T-helper 2 cell treated with Interferon-gamma antibody and Interleukin-4, amounts not matched to agents 5 μg/mL and 100 μg/mL, for 36 hours (primary cell): ENCODE measurements at places on chromosomes 12 and 14.
A peak's percentile ranks its signal among the peaks of the same experiment; 100 is the strongest.

DNA sequence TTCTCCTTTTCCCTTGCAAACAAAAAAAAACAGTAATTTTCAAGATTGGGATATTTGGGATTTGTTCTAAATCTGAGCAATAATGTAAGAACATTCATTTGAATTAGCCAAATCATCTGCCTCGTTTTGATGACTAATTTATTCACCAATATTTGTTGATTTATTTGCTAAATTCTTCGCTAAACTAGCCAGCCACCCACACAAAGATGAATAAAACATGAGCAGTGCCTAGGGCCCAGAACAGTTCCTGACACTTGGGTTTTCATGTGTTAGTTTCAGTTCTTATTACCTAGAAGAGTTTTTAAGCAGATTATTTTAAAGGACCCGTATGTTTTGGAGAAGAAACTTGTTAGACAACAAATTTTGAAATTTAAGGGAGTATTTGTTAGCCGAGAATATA, 1.4 kb downstream of the ETNK1 start:
- DNase-seq = peak; percentile 18
- peaks cover 17% of the 10 kb centered on the region for H3K36me3 ChIP-seq
- peak overlapping the region; percentile 91 for H3K27ac ChIP-seq
- H3K4me1 ChIP-seq = peaks cover 39% of the 10 kb centered on the region

GRCh38 chr12:69161829-69162228, 77.5 kb upstream of the CPSF6 start:
- no peaks in the 10 kb centered on the region for H3K27me3 ChIP-seq
- peak overlapping the region; percentile 8 for H3K27ac ChIP-seq
- no peak overlapping the region for H3K4me3 ChIP-seq
- DNase-seq = peak; percentile 64
- H3K4me1 ChIP-seq = peaks cover 21% of the 10 kb centered on the region
- H3K36me3 ChIP-seq = no peaks in the 10 kb centered on the region

DNA sequence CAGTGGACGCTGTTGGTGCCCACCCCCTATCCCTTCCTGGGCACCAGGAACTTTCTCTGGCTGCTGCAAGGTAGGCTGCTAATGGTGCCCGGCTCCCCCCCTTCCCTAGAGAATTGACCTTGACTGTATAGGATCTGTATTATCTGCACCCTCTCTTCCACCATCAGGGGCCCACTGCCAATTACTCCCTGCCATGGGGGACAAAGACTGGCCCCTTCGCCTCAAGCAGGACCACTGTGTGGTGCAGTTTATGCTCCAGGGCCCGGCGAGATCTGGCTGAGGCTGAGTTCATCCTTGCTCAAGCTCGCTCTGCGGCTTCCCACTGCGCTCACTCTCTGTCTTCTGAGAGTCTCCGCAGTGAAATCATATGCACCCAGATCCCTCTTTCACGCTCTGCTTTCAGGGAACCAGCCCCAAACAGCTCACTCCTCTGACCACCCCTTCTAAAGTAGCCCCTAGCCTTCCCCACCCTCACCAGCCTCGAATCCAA, 95.2 kb downstream of the LGMN start:
- H3K27ac ChIP-seq = peak overlapping the region; percentile 91
- peak overlapping the region; percentile 99 for H3K4me3 ChIP-seq
- H3K4me1 ChIP-seq = peaks cover 67% of the 10 kb centered on the region
- H3K27me3 ChIP-seq = no peaks in the 10 kb centered on the region
- no peak for DNase-seq

DNA sequence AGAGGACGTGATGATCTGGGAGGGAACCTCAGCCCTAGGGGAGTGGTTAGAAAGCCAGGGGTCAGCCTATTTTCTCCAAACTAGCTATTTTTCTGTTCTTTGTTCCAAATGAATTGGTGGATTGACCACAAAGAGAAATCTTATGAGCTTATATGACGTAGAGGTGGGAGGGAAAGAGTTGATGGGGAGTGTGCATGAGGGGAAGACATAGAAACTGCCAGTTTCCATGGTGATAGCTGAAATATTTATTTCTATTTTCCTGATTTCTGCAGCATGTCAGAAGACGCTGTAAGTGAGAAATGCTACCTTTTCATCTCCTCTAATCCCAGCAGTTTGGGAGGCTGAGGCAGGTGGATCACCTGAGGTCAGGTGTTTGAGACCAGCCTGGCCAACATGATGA, 51.4 kb upstream of the CISTR start:
- no peaks in the 10 kb centered on the region for H3K4me1 ChIP-seq
- H3K4me3 ChIP-seq = no peak overlapping the region
- peaks cover 28% of the 10 kb centered on the region for H3K27me3 ChIP-seq
- H3K27ac ChIP-seq = no peak overlapping the region

- H3K4me1 ChIP-seq = peaks cover 38% of the 10 kb centered on the region
- no peak overlapping the region for H3K27ac ChIP-seq
- peaks cover 12% of the 10 kb centered on the region for H3K36me3 ChIP-seq
- DNase-seq = no peak
- H3K27me3 ChIP-seq = no peaks in the 10 kb centered on the region
Measured at GRCh38 chr12:108642899-108643654, 9.4 kb upstream of the SELPLG start.
